ENCODE measurements at places on chromosomes 3 and 15.
A peak's percentile ranks its signal among the peaks of the same experiment; 100 is the strongest.

DNA sequence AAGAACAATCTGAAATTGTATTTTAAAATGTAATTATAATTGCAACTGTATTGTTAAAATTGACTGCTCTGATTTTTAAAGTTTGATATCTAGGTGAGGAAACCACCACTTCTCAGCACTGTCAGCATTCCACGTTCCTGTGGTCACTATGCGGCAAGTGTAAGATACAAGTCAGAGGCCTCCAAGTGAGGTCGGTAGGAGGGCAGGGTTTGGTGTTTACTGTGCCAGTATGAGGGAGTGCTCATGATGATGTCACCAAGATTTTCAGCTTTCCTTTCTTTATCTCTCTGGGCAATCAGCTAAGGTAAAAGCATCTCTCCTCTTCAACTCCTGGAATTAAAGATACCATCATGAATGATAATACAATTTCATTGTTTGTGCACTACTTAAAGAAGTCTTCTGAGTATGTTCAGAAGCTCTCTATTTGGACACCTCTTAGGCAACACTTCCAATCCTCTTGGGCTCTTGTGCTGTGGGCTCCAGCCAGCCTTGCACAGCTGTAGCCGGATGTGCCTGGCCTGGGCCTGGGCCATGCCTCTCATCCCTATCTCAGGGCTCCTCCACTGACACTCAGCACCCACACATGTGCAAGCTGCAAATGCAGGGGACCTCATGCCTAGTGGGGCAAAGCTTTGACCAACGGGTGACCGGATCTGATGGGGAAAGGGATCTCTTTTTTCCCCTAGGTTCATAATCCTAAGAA is 42.9 kb downstream of the CCR3 start:
- peak; percentile 58 for DNase-seq

DNA sequence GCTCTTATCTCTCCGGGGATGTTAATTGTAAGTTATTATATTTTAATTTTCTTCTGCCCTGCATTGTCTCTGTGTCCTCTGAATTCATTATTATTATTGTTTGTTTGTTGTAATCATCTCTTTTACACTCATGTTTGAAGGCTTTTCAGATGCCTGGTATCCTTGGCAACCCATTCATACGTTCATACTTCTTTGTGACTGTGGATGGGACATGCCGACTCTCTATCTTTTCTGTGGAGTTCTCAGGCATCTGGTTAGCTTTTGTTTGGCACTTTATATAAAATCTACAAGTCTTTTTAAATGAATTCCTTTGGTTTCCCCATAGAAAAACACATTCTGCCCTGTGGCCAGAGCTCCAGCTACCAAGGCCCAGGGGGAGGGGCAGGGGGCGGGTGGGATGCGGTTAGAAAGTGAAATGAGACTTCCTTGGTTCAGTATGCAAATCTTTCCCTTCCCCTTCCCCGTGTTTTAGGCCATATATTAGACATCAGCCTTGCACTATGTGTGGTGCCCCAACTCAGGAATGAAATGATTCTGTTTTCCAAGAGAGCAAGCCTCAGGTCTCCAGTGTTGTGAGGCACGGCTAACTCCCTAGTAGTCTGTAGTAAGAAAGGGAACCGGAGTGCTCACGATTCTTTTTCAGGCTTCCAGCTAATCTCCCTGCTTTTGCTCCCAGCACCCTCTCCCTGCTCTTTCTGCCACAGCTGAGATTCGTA is 79.2 kb downstream of the SST start:
- DNase-seq = no peak

DNA sequence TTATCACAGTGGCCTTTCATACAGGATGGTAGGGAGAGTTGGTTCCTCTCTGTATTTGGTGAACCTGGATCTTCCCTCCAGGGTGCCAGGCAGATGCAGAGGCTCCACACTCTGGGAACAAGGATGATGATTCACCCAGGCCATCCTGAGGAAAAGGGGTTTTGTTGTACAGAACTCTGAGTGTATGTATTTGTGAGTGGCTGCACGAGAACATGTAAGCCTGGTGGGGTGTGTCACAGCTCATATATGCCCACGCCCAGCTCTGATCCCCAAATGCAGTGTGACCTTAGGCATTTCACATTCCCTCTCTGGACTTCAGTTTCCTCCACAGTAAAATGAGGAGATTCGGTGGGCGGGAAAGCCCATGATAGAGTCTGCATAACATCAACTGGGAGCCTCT is 11.6 kb upstream of the CILP start:
- DNase-seq = no peak

DNA sequence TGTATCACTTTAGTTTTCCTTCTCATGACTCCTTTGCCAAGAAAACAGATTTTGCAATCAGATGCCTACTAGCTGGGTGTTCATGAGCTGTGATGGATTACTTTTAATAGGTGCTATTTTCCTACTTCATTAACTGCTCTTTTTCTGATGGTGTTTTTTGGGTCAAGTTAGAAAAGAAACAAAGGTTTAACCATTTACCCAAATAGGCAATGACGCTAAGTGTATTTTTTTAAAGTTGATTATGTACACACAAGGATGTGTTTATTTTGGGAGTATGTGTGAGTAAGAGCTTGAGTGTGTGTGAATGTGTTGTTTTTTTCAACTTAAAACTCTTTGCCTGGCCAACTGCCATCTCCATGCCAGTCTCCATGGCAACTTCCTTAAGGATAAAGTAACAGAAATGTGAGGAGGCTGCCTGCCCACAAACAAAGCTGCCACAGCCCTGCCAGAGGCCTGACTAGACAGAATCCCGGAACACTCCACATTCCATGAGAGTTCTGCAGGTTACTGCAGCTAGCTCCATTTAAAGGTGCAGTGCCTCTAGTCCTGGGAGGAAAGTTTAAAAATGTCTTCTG is 215.6 kb upstream of the RBMS3 start:
- no peak for DNase-seq

DNA sequence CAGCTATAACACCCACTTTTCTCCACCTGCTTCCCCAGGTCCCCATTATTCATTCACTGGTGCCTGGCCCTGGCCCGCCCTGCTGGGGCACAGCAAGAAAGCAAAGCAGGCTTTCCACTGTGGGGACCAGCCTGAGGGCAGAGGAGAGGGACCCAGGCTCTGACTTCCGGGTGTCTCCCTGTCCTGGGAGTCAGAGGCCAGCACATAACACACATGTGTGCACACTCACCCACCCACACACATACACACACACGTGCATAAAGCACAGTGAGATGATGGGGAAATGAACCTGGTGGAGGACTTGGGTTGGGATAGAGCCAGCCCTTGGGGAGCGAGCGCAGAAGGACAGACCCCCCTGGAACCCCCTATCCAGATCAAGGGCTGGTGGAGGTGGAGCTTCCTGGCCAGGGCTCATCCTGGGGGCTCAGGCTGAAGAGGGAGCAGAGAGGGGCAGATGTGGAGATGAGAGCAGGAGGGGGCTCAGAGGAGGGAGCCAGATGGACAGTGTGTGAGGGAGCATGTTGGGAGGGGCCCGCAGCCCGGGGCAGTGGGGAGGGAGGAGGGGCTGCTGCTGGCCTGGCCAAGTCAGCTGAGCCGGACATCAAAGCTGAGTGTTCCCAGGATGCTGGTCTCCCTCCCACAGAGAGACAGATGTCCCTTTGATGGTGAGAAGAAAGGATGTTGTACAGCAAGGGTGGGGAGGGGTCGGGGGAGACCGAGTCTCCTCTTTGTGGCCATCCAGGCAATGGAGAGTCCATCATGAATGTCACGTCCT is 78.2 kb downstream of the LINGO1 start:
- no peak for DNase-seq

GRCh38 chr3:138063416-138063815 is 52.0 kb downstream of the DZIP1L start:
- no peak for DNase-seq

- no peak for DNase-seq
These were observed 39.6 kb downstream of the ACAP2 start for GRCh38 chr3:195403244-195403643.

DNA sequence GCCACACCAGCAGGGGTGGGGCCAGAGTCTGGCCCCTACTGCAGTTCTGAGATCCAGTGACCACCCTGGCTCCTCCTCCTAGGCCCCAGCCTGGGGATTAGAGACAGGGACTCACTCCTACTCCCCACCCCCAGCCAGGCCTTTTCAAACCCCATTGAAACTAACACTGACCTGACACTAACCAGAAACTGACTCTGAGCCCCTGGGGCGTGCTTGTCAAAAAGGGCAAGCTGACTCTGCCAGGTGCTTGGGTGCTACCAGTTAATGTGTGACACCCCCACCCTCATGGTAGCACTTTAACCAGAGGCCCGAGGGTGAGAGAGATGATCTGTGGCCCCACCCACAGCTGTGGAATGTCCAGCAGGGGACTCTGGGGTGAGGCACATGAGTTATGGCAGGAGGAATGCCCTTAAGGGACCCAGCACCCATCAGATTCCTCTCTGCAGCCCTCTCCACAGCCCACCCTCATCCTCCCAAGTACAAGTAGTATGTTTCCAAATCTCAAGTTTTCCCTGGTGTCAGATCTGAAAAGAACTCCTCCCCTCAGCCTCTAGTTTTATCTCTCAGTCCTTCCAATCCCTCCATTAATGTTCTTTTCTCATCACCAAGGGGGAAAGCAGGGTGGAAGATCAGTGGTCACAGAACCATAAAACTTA is 1.4 kb downstream of the PTH1R start:
- DNase-seq = peak; percentile 38

DNA sequence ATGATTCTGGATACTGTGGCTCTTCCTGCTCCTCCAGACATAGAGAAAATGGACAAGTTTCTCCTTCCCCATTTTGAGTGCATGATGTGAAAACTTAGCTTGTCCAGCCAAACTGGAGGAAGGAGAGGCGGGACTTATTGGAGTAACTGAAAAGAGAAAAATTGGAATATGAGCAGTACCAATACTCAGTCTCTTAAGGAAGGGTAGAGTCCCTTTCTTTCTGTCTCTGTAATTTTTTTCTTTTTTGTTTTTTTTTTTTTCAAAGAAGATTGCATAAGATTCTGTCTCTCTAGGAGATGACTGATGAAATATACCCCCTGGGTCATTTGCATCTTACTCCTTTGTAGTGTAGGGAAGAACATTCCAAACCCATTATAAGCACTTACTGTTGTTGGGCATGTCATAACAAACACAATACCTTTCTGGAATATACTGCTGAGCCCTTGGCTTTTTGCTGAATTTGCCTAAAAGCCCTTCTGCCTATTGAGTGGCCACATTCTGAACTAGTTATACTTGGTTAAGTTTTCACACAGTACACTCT is 498.1 kb upstream of the TPRG1 start:
- no peak for DNase-seq

DNA sequence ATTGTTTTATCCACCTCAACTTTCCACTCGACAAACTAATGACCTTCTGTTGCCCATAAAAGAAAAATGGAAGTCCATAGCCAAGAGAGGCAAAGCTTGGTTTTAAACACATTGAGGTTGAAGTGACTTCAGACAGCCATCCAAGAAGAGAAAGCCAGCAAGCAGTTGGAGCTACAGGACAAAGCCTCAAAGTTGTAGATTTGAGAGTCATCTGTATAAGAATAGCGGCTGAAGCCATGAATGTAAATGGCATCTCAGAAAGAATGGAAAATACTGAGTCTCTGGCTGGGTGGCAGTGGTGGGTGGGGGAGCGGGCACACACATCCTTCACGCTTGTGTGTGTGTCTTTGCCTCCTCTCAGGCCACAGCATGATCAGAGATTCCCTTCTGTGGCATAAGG is 124.1 kb upstream of the CHRM5 start:
- DNase-seq = no peak

- DNase-seq = no peak
These were observed 30.5 kb downstream of the CCK start for GRCh38 chr3:42235532-42235931.

DNA sequence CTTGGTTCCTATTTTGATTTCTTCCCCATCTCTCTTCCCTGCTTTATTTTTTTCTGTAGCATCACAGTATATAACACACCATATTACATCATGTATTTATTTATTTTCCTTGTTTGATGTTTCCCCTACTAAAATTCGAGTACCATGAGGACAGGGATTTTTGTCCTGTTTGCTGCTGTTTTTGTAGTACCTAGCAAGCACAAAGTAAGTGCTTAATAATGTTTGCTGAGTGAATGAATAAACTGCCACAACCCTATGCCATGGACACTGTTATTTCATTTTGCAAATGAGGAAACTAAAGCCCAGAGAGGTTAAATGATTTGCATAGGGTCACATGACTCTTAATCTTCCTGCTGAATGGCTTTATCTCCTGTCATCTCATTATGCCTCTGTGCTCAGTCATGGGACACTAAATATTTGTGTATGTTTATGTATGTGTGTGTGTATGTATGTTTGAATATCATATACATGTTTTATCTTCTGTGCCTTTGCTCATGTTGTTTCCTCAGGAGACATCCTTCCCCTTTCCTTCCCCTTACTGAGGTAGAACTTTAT is 26.1 kb upstream of the MGA start:
- DNase-seq = no peak

DNA sequence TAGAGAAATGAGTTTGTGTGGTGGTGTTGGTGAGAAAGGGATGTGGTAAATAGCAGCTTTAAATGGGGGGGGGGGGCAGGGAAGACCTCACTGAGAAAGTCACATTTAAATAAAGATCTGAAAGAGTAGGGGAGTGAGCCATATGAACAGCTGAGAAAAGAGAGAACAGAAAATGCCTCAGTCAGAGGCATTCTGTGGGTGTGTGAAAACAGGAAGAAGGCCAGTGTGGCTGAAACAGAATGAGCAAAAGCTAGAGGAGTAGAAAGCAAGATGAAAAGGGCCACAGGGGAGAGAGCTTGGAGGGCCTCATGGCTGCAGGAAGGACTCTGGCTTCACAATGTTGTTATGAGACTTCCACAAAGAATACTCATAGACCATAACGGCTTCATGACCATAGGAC is 783.3 kb downstream of the ZPLD1 start:
- DNase-seq = peak; percentile 2

DNA sequence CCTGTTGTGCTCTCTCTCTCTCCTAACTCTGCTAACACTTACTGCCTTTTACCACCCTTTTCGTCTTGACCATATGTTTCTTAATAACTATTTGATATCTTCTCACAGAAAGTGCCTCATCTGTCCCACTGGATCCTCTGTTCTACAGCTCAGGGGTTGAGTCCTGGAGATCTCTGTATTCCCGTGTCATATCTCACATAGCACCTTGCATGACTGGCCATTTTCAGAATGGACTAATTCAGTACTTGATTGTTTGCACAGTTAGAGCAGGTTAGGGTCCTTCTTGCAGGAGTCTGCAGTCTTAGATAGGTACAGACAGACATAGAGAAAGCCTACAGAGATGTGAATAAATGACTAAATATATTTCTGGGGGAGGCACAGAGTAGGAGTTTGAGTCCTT is 20.9 kb downstream of the HACD3 start:
- DNase-seq = no peak

Measured in immature natural killer cell (primary cell).